ENCODE measurements at places on chromosomes 1 and 21.

GRCh38 chr1:197770243-197770642 is 5.0 kb downstream of the DENND1B start:
- no peak for DNase-seq

DNA sequence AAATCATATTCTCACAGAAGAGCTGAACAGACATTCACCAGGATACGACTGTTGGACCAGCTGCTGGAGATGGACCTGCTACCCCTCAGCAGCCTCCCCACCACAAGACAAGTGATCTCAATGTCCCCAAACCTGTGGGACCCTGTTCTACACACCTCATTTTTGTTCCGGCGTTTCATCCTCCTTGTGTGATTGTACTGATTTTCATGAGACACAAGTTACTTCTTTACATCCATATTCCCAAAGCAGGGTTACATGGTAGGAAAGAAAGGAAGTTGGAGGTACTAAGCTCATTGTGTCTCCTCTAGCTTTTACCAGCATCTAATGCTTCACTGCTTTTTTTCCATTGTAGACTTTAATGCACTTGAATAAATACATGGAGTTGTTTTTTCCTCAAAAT is 8.7 kb downstream of the ADAMTS1 start:
- no peak for DNase-seq

- no peak for DNase-seq
Measured at GRCh38 chr1:109923946-109924275, 13.3 kb downstream of the CSF1 start.

- no peak for DNase-seq
Measured at GRCh38 chr1:195394567-195394966, 1213.7 kb downstream of the KCNT2 start.

GRCh38 chr1:184891440-184891839 is 82.9 kb downstream of the NIBAN1 start:
- no peak for DNase-seq

GRCh38 chr21:44844256-44844655 is 26.4 kb upstream of the SUMO3 start:
- no peak for DNase-seq

DNA sequence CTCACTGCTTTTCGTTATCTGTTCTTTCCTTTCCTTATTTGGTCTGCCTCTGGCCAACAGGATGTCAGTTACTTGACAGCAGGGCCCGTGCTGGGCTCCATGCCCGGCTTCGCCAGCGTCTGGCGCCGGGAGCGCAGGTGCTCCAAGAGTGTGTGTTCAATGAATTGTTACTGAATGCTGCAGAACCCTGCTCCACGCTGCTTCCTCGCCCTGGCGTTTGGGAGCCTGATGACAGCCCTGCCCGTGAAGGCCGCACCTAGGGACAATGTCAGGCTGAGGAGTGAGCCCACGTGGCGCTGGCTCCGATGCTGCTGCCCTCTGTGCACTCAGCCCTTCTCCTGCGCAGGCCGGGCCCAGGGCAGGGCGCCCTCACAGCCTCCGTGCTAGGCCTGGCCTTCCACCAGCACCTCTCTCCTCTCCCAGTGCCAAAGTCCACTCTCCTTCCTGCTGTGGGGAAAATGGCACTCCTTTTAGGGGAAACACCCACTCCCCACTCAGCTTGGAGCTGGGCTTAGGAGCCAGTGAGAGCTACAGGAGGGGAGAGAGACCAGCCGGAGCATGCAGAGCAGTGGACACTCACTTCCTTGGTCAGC is 51.4 kb downstream of the ACBD3 start:
- no peak for DNase-seq

GRCh38 chr1:32742199-32742947 is 39.8 kb upstream of the SYNC start:
- peak; percentile 48 for DNase-seq

Measured in GM20000 (cell line).